ENCODE measurements at places on chromosomes 5 and 9.
A peak's percentile ranks its signal among the peaks of the same experiment; 100 is the strongest.

GRCh38 chr9:34628656-34629490 is at the start of gene ARID3C:
TSS of gene ARID3C (minus strand) at chr9:34629066. CDS start at chr9:34628014, 1,052 bp downstream.
- no peak for DNase-seq

GRCh38 chr9:98823666-98824334 is 16.3 kb downstream of the GALNT12 start:
- no peak for DNase-seq

GRCh38 chr5:83077662-83078261 is 415 bp downstream of the XRCC4 start:
- no peak for DNase-seq

DNA sequence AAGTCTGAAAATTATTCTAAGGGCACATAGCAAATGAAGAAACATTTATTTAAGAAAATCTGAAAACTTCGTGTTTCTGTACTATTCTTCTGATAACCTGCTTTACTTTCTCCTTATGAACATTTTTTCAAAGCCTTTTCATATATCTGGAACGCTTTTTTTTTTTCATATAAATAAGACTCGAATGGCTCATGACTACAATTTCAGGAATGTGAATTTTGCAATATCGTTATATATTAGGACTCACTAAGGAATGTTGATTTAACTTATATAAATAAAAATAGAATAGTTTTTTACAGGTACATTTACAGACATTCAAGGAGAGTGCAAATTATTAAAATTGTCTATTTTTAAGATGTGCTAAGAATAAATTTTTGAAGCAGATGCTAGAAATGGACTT is 42.9 kb downstream of the GPBP1 start:
- DNase-seq = no peak

DNA sequence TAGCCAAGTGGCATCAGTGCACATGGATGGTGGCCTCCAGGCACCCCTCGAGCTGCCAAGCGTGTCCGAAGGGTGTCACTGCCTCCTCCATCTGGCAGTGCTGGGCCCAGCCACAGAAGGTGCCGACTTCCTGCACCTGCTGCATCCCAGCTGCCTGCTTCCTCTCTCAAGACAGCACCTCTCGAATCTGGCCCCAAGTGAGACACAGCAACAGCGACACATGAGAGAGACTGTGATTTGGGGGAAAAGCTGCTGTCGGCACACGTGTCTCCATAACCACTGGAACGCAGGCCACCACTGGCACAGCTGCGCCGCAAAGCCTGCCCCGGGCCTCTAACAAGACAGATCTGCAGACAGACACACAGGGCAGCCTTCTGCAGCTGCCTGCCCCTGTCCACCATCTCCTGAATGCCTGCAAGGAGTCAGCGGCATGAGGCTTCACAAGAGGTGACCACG is 8.8 kb downstream of the CLPTM1L start:
- no peak for DNase-seq

DNA sequence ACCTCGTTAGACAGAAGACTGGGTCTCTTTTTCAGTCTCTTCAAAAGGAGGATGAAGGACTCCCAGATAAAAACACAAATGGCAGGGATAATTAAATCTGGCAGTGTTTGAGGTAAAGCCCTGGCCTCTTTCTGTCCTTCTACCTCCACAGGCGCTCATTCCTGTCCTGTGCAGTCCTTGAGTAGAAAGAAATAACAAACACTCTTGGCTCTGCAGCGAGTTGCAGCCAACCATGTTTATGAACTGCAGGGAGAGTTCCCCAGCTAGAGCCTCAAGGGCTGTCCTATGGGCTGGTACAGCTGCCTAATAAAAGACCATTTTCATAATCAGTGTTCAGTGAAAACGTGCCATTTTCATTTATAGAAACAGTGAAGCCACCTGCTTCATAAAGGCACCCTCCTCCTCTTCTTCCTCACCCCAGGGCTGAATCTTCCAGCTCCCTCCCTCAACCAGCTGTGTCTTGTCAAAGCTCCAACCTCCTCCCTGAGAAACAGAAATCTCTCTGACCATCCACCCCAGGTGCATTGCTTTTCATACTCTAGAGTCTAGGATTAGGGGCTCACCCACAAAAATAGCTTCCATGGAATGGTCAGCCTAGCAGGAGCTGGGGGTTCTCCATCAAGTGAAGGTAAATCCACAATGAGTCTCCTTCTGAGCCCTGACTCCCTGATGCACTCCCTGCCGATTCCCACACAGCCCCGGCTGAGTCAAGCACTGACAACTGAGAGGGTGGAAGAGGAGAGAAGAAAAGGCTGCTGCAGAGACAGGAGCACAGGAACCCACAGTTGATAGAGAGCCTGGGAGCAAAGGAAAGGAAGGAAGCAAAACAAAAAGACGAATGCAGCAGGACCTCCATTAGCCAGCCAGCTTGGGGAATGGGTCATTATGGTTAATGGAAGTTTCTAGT is 150.7 kb downstream of the CMYA5 start:
- no peak for DNase-seq

- no peak for DNase-seq
These were observed 42.2 kb downstream of the PRLR start for GRCh38 chr5:35188031-35188457.

DNA sequence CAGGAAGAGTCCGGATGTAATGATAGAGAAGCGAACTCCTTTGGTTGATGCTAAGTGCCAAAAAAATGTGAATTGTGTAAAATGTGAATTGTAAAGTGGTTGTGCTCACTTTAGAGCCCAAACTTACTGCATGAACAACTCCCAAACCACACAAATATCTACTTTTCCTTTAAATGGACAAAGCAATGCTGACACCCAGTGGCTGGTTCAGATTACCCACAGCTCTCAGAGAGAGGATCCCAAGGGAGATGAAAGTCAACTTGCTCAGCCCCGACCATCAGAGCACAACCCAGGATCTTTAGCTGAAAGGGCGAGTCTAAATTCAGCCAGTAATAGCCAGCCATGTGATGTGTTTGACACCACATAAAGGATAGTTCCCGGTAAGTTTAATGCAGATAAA is 133.7 kb downstream of the NMUR2 start:
- peak; percentile 23 for DNase-seq

GRCh38 chr5:132425975-132426524 is 56.5 kb downstream of the SLC22A5 start:
- DNase-seq = no peak

DNA sequence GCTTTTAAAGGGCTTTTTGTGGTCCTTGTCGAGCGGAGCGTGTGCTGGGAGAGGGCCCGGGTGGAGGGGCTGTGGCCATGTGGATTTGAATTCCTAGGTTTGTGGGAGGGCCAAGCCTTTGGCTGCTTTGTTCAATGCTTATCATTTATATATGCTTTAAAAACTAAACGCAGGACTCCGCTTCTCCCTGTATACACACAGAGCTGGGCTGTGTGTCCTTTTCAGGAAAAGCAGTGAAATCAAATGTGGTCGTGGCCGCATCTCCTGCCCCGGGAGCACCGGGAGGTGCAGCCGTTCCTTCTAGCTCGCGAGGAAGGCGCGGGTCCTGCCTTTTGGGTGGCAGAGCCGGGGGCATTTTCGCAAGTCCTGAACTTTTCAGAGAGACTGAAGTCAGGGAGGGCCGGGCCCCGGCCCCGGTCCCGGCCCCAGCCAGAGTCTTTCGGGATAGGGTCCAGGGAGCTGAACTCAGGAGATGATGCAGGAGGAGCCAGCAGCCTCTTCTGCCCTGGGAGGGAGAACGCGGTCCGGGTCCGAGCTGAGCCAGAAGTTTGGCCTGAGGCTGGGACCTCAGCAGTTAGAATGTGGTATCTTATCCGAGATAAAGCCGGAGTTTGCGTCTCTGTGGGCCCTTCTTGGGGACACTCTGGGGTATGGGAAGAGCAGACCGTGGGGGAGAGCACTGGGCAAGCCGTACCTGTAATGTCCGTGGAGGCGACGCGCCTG is 158.8 kb downstream of the C9orf152 start:
- DNase-seq = peak; percentile 17

DNA sequence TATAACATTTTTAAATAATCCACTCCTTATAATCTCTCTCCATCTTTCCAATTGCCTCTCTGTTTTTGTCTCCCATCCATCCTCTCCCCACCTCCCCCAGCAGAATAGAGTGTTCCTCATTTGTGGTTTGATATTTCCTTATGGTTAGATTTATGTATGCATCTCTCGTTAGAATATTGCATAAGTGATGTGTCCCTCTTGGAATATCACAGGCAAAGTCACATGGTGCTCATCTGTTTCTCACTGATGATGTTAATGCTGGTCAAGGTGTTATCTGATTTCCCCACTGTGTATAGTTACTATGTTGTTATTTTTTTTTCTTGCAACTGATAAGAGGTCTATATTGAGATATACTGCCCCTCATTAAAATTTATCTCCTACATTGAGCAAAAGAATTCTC is 3.1 kb upstream of the LRRC70 start:
- DNase-seq = no peak

GRCh38 chr5:142561486-142562097 is 124.3 kb downstream of the FGF1 start:
- no peak for DNase-seq

GRCh38 chr9:108002371-108002956 is 512.9 kb upstream of the KLF4 start:
- DNase-seq = no peak

- DNase-seq = peak; percentile 19
These were observed 24.4 kb upstream of the C5orf46 start for GRCh38 chr5:147930769-147931168.

DNA sequence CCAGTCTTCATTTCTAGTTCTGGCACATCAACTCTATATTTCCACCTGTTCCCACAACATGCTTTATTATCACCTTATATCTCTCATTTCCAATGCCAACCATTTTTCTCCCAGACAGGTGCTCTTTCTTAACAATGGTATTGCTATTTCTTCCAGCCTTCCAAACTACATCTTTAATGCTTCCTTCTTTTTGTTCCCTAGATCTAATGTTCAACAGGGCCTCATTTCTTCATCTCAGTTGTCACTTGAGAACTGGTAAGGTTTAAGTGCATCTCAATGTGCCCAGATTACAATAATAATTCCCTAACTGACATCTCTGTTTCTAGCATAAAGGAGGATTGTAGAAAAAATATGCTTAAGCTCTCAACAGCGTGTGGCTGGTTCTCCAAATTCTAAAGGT is 272.6 kb downstream of the COX7C start:
- no peak for DNase-seq

DNA sequence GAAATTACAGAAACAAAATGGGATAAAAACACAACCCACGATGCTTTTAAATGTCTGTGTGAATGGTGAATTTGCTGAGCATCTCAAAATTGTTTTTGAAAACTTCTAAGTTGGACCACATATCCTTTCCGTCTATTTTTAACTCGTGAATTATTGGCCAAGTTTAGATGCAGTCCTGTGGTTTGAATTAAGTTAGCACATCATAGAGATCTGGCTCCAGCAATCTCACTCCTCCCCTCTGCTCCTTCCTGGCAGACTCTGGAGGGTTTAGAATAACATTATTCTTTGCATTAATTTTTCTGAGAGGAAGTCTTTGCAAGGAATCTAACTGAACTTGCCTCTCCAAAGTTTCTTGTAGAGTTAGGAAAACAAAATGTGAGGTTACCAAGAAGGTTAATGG is 14.5 kb upstream of the ANKRD55 start:
- DNase-seq = no peak

DNA sequence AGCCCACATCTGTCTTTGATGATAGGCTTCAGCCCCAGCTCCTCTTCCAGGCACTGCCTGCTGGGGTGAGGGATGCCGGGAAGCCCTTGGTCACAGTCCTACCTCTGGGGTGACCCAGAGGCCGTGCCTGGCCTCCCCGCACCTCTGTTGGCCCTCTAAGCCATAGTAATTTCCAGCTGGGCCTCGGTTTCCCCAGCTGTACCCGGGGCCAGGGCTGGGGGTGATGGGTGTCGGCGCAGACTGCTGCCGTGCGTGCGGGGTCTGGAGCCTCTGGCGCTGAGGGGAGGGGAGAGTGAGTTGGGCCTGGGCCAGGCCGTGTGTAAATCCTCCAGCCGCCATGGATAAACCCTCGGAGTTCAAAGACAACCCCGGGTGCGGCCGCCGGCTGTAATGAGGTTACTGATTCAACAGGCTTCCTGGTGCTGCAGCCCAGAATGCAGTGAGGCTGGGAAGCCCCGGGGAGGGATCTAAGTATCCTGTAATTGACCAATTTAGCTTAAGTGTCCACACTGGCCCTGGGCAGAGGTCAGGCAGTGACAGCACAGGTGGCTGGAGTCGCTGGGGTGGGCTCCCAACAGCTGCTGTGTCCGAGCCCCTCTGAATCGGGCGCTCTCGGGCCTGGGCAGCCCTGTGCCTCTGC is 7.1 kb downstream of the RXRA start:
- no peak for DNase-seq

GRCh38 chr9:77514886-77515711 is 133.0 kb downstream of the GNA14 start:
- no peak for DNase-seq

Measured in AML-193 (cell line).